Left ventricle myocardium superior (tissue), 1 donor: ENCODE measurements at places on chromosomes 5 and 9. TPM values are rescaled to one million over a fixed set of nuclear protein-coding genes. Genes with fewer than 3 reads are reported as not detected.

The PHYHD1 gene
- total RNA-seq = 39.7 TPM

The ANGPTL2 gene
- 27.4 TPM for total RNA-seq

The PTPA gene
- 186 TPM for total RNA-seq

The ECSCR gene
- total RNA-seq = 20.6 TPM

The CCL27 gene
- total RNA-seq = not detected

The INSL6 gene
- not detected for total RNA-seq

The IRX2 gene
- 3.1 TPM for total RNA-seq

The REEP2 gene
- 6.3 TPM for total RNA-seq

The RGMB gene
- total RNA-seq = 14.3 TPM

The PRDM9 gene
- total RNA-seq = not detected

The SLC34A3 gene
- not detected for total RNA-seq

The KCNMB1 gene
- total RNA-seq = 0.47 TPM

The SPATA31D4 gene
- total RNA-seq = not detected

The GTF3C5 gene
- total RNA-seq = 60.8 TPM

The OR1J2 gene
- total RNA-seq = not detected

The FAM153A gene
- 3.5 TPM for total RNA-seq

The TAS2R1 gene
- not detected for total RNA-seq

The GCNT4 gene
- total RNA-seq = 0.17 TPM

The TLR4 gene
- total RNA-seq = 14.4 TPM

The SLC6A3 gene
- not detected for total RNA-seq

The SPDL1 gene
- 3.5 TPM for total RNA-seq

The HTR1A gene
- total RNA-seq = not detected

The GOLGA1 gene
- 19.9 TPM for total RNA-seq
